ENCODE measurements at places on chromosomes 1 and 21. TPM values are rescaled to one million over a fixed set of nuclear protein-coding genes. Genes with fewer than 3 reads are reported as not detected.
A peak's percentile ranks its signal among the peaks of the same experiment; 100 is the strongest.

GRCh38 chr21:45167796-45168222 is 93.4 kb downstream of the ADARB1 start:
- DNase-seq = no peak

GRCh38 chr1:36748466-36748865 is 265.8 kb upstream of the CSF3R start:
- no peak for DNase-seq

ZZZ3 gene
- total RNA-seq = 32.7 TPM

DNA sequence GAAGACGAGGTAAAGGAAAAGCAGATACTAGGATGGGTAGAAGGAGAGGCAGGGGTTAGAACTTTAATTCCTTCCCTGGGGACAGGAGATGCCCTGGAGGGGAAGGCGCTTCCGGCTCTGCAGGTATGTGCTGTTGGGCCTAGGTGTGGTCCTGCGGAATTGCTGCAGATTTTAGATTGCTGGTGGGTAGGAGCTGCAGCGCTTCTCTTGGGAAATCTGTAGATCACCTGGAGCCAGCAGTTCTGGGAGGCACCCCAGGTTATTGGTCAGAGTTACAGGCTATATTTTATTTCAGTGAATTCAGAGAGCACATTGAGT is 1.1 kb downstream of the MGST3 start:
- no peak for DNase-seq

DNA sequence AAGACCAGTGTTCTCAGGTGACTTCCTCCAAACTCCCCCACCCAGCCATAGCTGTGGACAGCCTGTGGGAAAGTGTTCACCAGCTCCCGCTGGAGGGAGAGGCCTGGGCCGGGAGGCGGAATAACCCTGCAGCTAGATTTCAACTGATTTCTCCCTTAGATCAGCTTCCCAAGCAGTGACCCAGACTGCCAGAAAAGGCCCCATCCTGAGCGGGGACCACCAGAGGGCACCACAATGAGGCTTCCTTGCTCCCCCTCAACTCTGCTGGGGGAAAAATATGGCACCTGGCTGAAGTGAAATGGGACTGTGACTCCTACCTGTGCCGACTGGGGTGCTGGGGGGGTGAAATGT is 50.8 kb downstream of the RHBG start:
- DNase-seq = peak; percentile 45

GRCh38 chr21:25635310-25635709 is 3.7 kb upstream of the JAM2 start:
- no peak for DNase-seq

- DNase-seq = no peak
Observed at GRCh38 chr1:210416681-210417080, 88.0 kb downstream of the HHAT start.

RIMKLA gene
- total RNA-seq = 1.3 TPM

DNA sequence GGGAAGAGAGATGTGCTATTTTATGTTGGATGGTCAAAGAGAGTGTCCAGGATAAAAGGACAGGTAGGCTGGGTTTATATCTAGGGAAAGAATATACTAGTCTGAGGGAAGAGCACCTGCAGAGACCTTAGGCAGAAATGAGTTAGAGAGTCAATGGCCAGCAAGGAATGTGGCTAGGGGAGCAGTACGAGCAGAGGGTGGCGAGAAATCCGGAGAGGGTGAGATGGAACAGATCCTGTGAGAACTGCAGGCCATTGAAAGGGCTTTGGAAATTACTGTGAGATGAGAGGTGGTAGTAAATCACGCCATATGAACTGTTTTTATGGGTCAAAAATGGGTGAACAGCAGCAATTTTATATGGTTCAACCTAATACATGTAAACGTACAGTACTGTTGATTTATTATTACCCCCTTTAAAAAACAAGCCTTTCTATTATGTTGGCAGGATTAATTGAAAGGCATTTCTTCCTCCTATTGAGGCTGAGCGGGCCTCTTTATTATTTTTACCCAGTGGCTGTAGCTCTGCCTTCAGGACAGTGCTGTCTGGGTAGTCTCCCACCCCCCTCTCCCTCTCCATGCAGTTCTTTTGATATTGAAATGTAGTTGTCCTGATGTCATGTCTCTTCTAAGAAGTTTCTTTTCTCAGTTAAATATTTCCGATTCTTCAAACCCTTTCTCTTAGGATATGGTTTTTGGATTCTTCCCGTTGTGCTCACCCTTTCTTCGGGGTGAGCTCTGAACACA is 75.2 kb upstream of the CD1D start:
- no peak for DNase-seq

TPTE gene
- total RNA-seq = not detected

GRCh38 chr1:29548091-29548490 is 311.8 kb downstream of the PTPRU start:
- DNase-seq = no peak

POFUT2 gene
- 16.4 TPM for total RNA-seq

HLX gene
- total RNA-seq = not detected

TSPEAR gene
- total RNA-seq = not detected

C1orf174 gene
- total RNA-seq = 35.8 TPM

INAVA gene
- total RNA-seq = 2.6 TPM

GRCh38 chr1:246583448-246584185 is 17.4 kb downstream of the CNST start:
- no peak for DNase-seq

DNA sequence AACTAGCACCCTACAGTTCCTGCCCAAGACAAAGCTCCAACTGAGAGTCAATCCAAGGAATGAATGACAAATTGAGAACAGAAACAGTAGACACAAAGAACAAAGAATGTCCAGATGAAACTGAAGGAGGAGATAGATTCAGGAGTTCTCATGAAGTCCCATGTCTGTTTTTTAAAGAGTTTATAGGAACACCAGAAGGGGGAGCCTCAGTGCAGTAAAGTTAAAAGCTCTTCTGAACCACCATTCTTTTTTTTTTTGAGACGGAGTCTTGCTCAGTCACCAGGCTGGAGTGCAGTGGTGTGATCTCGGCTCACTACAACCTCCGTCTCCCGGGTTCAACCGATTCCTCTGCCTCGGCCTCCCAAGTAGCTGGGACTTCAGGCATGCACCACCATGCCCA is 323.6 kb downstream of the MRPL39 start:
- DNase-seq = no peak

NPHS2 gene
- total RNA-seq = not detected

ITLN2 gene
- total RNA-seq = not detected

SH2D1B gene
- not detected for total RNA-seq

DNA sequence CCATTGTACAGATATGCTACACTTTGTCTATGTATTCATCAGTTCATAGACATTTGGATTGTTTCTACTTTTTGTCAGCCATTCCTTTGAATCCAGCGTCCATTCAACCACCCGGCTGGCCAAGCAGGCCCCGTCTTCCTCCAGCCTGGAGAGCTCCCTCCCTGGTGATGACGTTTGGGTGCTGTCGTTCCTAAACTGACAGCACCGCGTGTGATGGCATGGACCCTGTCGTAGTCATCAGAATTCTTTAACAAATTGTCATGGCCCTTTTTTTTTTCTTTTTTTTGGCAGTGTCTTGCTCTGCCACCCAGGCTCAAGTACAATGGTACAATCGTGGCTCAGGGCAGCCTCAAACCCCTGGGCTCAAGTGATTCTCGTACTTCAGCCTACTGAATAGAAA is 138.6 kb upstream of the ERRFI1 start:
- no peak for DNase-seq

DNA sequence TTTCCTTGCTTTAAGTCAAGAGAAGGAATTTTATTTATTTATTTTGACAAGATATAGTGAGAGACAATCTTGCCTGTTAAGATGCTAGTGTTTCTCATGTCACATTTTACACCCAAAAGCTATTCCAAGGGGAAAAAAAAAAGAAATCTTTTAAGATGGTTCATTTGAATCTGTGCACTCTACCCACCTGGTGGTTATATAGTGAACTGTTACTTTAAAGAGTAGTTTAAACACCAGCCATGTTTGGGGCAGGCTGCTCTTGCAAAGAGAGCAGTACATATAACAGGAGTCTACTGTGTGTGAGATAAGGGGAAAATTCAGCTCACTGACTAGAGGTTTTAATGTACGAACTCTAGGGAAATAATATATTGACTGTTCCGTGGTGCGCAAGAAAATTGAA is 3.3 kb upstream of the ELAVL4 start:
- no peak for DNase-seq

DNA sequence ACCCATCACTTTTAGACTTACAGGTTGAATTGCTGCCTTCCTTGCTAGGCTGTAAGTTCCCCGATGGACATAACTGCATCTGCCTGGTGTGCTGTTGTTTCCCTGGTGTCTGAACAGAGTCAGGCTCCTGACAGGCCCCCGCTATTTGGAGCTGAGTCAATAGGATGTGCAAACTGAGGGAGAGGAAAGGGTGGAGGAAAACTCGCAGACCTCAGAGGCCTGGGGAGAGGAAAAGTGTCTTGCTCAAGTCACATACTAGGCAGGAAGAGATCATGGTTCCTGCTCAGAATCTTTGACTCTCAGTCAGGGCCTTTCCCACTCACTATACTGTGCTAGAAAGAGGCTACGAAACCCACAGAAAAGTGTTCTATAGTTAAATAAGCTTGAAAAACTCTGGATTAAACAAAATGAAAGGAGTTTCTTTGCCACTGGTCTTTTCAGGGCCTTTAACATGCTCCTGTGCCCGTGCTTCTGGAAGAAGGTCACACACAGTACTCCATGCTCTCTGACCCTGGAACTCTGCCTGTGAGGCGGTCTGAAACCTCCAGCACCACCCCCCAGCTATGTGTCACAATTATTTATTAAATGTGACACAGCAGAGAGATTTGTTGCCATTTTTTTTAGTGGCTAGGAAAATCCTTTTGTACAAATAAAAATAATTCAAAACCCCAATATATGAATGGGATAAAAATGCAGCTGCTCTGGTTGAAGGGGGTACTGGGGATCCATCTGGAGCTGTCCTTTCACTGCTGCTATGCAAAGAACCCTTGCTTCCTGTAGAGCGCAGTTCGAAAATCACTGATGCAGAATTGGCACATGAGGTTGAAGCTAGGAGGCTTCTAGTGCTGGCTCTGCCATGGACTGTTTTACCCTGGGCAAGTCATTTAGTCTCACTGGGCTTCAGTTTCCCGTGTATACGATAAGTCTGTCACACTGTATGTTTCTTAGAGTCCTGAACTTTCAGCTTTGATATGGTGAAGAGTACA is 20.1 kb upstream of the CDCP2 start:
- no peak for DNase-seq

GRCh38 chr1:25875154-25875855 is at the start of gene PAQR7:
PAQR7 (minus strand) TSS chr1:25875708; CDS start chr1:25863839, 11,869 bp downstream.
- peak; percentile 72 for DNase-seq

EFHD2 gene
- total RNA-seq = 98.9 TPM

GRCh38 chr1:90558754-90559378 is 158.2 kb downstream of the BARHL2 start:
- no peak for DNase-seq

ERICH3 gene
- total RNA-seq = 0.05 TPM

DNA sequence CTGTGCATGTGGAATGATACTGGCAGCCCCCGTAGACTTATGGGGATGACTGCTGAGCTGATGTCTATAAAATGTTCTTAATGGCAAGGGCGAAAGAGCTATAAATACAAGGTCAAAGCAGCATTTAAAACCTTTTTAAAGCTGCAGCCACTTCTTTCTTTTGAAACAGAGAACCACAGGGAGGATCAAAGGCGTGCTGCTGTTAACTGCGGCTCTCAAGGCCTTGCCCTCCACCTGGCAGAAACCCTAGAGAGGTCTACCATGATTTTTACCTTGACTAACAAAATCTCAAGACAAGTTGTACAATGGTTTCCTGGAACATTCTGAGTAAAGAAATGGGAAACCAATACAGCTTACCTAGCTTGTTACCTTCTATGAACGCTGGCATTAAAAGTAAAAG is 89.7 kb downstream of the SLC45A1 start:
- no peak for DNase-seq

- no peak for DNase-seq
Observed at GRCh38 chr1:10324627-10325026, 74.2 kb upstream of the PGD start.

DNA sequence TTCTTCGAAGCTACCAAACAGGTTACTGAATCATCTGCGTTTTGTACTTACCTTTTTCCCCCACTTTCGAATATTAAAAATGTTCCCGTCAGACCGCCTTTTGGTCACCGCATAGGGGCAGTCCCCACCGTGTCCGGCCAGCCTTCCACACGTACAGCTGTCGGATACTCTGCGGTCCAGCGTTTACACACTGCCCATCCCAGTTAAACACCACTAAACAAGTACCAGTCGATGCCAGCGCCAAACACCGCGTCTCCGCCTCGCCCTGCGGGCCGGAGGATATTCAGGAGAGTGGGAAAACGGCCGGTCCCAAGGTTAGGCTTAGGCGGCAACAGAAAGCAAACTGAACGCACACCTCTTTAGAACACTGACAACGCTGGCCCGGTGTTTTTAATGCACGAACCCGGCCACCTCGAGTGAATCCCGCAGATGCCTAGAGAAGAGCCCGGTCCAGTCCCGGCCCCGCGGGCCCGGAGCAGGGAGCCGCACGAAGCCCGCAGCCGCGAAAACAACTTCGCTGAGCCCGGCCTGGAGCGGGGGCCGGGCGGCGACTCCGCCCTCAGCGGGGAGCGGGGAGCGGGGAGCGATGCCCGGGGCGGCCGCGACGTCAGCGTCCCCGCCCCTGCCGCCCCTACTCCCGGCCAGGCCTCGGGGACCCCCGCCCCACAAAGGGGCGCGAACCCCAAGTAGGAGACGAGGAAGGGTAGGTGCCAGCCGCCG is 730 bp upstream of the PHF13 start:
- DNase-seq = peak; percentile 53

DNA sequence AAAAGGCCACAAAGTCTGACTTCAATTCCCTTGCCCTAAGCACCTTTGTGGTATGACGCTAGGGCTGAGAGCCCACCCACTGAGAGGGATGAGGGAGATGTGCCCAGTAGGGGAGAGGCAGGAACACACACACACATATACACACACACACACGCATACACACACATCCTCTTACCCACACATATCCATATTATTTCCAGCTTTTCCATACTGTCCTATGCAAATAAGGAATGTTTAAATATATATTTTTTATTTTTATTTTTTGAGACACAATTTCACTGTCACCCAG is 3.0 kb downstream of the RAB25 start:
- DNase-seq = no peak

SPRR1B gene
- total RNA-seq = not detected

- no peak for DNase-seq
Observed at GRCh38 chr1:221408117-221408803, 333.6 kb downstream of the DUSP10 start.

MNDA gene
- total RNA-seq = not detected

DNAJC6 gene
- total RNA-seq = 4.1 TPM

- peak; percentile 84 for DNase-seq
Observed at GRCh38 chr1:26110731-26111529, 694 bp upstream of the PDIK1L start.

TARDBP gene
- 175 TPM for total RNA-seq

- no peak for DNase-seq
Observed at GRCh38 chr1:160227034-160227433, 21.9 kb downstream of the PEA15 start.

GRCh38 chr1:7648761-7649384 is 122.2 kb upstream of the VAMP3 start:
- no peak for DNase-seq

TNFRSF1B gene
- total RNA-seq = 294 TPM

GRCh38 chr1:240435996-240436566 is 175.9 kb downstream of the GREM2 start:
- no peak for DNase-seq

Data from activated CD8-positive, alpha-beta memory T cell treated with anti-CD3 and anti-CD28 coated beads, Interleukin-2, amount 10 ng/mL, durations not matched to agents 7 days and 5 days (primary cell).